SJSA1 (cell line): ENCODE measurements at places on chromosomes 7 and 10. TPM values are rescaled to one million over a fixed set of nuclear protein-coding genes. Genes with fewer than 3 reads are reported as not detected.

Gene GPR37
- total RNA-seq: not detected in 2 replicates

Gene LEP
- not detected in 2 replicates for total RNA-seq

Gene ANKRD1
- total RNA-seq: 25.3 and 29.8 TPM in 2 replicates

Gene ANLN
- 298 and 397 TPM in 2 replicates for total RNA-seq

Gene UPK3BL2
- total RNA-seq: 0.24 and 1.6 TPM in 2 replicates

Gene LLCFC1
- total RNA-seq: not detected in 2 replicates

Gene GNAI1
- total RNA-seq: 79.9 and 90.7 TPM in 2 replicates

Gene PAX2
- total RNA-seq: not detected in 2 replicates

Gene DGKB
- total RNA-seq: not detected in 2 replicates

Gene EPO
- not detected in 2 replicates for total RNA-seq

Gene PLAU
- 4.7 and 6.0 TPM in 2 replicates for total RNA-seq

Gene GSTO2
- 0.13 TPM in 1 of 2 replicates, not detected in the other for total RNA-seq

Gene MACROH2A2
- total RNA-seq: 42.5 and 45.5 TPM in 2 replicates

Gene MYL7
- not detected in 2 replicates for total RNA-seq

Gene OR2A7
- not detected in 2 replicates for total RNA-seq

Gene LGI1
- total RNA-seq: 0.21 TPM in 1 of 2 replicates, not detected in the other

Gene GPR146
- 0.08 and 0.72 TPM in 2 replicates for total RNA-seq

Gene LARP4B
- 37.8 and 47.7 TPM in 2 replicates for total RNA-seq
